Stimulated activated CD4-positive, alpha-beta T cell treated with anti-CD3 and anti-CD28 coated beads, Interleukin-1b, Interleukin-23, amount 100 ng/mL, for 1 hour (primary cell): ENCODE measurements at places on chromosomes 5 and 9.

DNA sequence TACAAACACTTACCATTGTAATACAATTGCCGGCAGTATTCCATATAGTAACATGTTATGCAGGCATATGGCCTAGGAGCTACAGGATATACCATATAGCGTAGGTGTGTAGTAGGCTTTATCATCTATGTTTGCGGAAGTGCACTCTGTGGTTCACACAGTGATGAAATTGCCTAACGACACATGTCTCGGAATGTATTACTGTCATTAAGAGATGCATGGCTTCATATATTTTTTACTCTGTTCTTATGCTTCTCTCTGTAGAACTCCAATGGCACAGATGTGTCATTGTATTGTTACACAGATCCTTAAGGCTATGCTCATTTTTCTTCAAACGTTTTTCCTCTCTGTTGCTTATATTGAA is 19.2 kb upstream of the ANKRD18A start:
- no peak for DNase-seq

- DNase-seq = no peak
Measured at GRCh38 chr9:89716559-89716958, 111.7 kb downstream of the GADD45G start.

- DNase-seq = no peak
Measured at GRCh38 chr5:20570486-20570885, 582.5 kb upstream of the CDH18 start.

DNA sequence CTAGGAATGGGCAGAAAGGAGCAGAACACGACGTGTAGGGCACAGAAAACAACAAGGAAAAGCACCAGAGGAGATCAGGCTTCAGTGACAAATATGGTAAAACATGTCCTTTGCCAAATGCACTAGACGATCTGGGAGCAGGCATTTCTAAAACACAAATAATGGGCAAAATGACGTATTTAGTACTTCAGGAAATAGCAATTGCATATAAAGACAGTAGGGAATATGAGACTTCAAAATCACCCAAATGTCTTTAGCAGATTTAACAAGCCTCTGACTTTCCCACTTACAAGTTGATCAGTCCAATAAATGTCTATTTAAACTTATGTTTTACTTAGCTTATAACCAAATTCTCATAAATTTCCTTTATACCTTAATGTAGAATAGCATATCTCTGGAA is 969.6 kb upstream of the C9orf72 start:
- no peak for DNase-seq

GRCh38 chr5:10839916-10840599 is 79.0 kb upstream of the DAP start:
- no peak for DNase-seq

- no peak for DNase-seq
Measured at GRCh38 chr5:165333623-165334022, 1828.2 kb downstream of the MAT2B start.

DNA sequence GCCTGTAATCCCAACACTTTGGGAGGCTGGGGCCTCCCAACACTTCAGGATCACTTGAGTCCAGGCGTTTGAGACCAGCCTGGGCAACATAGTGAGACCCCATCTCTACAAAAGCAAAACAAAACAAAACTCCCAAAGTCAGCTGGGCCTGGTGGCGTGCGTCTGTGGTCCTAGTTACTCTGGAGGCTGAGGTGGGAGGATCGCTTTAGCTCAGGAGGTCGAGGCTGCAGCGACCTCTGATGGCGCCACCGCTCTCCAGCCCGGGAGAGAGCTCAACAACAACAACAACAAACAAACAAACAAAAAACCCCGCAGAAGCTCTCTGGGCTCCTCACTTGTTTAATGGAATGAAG is 528 bp downstream of the ACOT12 start:
- DNase-seq = no peak

- no peak for DNase-seq
Measured at GRCh38 chr9:73583576-73583975, 431.9 kb downstream of the ANXA1 start.

- no peak for DNase-seq
Measured at GRCh38 chr9:115373710-115374045, 255.7 kb upstream of the TNC start.

DNA sequence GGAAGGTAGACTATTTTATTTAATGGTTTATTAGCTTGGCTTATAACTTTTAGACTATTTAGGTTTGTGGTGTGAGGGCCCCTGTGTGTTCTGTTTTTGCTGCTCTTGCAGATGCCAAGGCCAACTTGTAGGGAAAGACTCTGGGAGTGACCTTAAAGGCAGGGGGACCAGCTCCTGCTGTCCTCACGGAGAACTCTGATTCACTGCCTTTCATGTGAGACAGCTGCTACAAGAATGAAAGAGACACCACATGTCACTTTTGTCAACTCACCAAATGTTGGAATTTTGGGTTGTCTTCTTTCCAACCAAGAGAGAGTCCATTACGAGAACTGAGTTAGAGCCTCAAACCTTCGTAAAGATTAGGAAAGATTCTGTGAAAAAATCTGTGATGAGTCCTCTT is 258.3 kb upstream of the ADAMTSL1 start:
- DNase-seq = no peak

DNA sequence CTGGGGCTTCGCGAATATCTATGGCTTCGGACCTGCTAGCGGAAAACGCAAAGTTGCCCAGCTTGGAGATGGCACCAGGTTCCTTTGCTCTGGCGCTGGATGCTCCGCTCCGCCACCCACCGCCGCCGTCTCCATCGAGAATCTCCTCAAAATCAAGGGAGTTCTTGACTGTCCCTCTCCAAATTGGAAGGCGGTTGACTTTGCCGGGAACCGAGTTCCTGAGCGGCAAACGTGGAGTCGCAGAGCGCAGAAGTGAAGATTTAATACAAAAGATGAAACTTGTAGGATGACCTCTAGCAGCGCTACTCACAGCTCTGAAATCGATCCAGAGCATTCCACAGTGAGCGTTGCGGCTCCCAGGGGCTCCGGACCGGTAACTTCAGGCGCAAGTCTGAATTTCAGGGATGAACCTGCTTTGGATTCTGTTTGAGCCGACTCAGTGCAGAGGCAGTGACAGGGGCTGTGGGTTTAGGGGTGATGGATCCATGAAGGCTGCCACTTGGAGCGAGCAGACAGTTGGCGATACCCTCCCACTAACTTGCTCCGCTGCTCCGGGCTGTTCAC is 1641.5 kb upstream of the C9orf72 start:
- DNase-seq = no peak

GRCh38 chr5:162052676-162053075 is 14.9 kb upstream of the GABRG2 start:
- no peak for DNase-seq

DNA sequence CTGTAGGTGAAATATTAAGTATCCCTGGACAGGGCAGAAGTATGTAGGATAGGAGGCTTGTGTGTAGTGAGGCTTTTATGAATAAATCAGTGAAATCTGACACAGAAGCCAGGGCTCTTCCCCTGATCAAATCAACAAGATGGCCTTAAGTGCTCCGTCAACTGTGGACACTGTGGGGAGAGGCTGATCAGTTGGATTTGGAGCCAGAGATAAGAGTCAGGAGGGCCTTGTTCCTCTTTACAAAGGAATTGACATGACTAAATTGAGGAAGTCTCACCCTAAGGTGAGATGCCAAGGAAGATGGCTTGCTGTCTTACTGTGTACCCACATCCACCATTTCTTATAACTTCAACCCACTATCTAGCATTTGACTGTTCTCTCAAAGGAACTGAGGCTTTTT is 91.6 kb upstream of the PRRC1 start:
- no peak for DNase-seq

- no peak for DNase-seq
Measured at GRCh38 chr9:121855476-121855875, 204.0 kb downstream of the DAB2IP start.

- no peak for DNase-seq
Measured at GRCh38 chr9:119868694-119869093, 499.5 kb upstream of the BRINP1 start.

DNA sequence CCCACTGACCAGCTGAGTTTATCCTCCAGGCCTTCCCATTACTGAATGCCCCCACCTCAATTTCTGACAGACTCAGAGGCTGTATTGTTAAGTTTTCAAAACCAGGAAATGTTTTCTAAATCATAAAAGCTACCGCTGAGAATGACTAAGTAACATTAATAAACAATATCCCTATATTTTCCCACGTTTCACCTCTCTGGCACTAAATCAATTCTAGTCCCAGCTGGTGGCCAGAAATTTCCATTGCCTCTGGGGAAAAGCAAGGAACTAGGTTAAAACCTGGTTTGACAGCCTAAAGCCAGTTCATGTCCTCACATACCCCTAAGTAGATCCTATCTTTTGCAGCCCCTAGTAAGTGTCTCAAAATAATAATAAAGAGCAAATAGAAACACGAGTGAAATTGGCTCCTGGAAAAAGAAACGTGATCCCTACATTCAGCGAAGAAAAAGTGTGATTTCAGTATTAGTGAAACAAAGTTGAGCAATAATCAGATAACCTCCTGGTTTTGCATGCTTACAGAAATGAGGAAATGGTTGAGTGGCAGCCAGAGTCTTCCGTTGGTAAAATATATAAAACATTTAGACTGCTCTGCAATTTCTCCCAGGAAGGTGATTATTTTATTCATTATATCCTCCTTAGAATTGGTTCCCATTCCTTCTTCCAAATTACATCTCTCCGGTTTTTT is 110.9 kb downstream of the ESM1 start:
- DNase-seq = no peak

- no peak for DNase-seq
Measured at GRCh38 chr5:57171816-57172465, 1.9 kb upstream of the GPBP1 start.

- no peak for DNase-seq
Measured at GRCh38 chr5:32193591-32193990, 19.5 kb upstream of the GOLPH3 start.

GRCh38 chr5:23208959-23209431 is 298.4 kb upstream of the PRDM9 start:
- DNase-seq = no peak

- DNase-seq = no peak
Measured at GRCh38 chr9:116149844-116150243, 3.7 kb upstream of the PAPPA start.
